Mammary epithelial cell (primary cell): ENCODE measurements at places on chromosomes 4 and X.
A peak's percentile ranks its signal among the peaks of the same experiment; 100 is the strongest.

GRCh38 chr4:8709729-8710360 lies 117.3 kb downstream of the CPZ start:
- DNase-seq: no peak

DNA sequence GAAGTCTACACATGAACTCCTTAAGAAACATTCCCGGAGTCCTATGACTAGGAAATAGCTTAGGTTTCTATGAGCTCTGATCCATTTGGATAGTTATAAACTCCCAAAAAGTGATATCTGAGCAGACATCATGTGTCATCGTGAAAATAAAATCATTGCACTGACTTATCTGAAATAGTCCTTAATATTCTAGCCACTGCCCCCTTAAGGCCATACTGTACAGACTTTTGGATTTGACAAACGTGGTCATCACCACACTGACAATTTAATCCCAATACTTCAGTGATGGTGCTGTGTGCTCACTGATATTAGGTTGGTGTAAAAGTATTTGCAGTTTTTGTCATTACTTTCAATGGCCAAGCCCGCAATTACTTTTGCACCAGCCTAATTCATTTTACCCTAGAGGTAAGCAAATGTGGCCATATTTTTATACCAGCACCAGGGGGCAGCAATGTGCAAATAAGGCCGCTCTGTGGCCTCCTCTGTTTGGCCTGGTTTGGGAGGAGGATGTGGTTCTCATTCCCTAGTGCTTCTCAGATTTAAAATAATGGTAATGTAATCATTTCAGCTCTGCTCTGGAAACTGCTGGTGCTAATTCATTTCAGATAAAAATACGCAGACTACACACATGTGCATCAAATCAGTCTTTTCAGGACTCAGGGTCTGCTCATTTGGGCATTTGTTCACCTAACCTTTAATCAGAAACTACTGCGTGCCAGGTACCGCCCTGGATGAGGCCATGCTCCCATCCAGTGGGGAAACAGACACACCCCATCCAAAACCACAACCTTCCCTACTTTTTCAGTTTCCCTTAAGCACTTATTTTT lies 196.4 kb upstream of the C1QTNF7 start:
- peak; percentile 68 for DNase-seq

- no peak for DNase-seq
Observed at GRCh38 chr4:140603286-140603685, 34.5 kb upstream of the UCP1 start.

DNA sequence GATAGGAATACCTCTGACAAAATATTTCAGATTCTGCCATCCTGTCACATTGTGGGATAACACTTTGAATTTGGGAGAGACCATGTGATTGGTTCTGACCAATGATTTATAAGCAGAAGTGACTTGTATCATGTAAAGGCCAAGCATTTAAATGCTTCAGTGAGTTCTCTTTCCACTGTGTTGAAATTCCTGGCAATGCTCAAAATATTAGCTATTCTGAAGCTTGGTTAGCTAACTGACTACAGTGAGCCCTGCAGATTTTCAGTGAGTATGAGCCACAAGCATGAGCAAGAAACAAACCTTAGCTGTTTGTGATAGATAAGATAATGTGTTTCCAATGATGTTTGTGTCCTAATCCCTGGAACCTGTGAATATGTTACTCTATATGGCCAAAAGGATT lies 562.8 kb upstream of the AADAT start:
- no peak for DNase-seq

GRCh38 chr4:125703443-125703842 lies 388.7 kb downstream of the FAT4 start:
- peak; percentile 21 for DNase-seq

DNA sequence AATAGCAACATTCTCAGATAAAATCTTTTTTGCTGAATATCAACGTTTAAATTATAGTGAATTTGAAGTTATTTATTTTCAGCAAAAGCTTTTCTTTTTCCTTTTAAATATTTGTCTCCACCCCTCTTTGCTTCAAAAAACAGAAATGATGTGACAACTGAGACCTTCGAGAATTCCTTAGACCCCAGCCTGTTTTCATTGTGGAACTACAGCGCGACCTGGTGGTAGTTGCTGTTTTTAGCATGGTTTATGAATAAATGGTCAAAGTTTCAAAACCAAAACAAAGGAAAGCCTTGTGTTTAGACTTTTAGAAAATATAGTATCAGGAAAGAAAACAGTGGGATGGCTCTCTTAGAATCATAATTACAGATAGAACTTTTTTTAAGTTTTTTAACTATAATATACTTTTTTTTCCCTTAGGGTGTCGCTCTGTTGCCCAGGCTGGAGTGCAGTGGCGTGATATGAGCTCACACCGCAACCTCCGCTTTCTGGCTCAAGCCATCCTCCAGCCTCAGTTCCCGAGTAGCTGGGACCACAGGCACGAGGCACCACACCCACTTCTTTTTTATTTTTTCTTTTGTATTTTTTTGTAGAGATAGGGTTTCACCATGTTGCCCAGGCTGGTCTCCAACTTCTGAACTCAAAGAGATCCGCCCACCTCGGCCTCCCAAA lies 26.8 kb upstream of the TMEM184C start:
- DNase-seq: peak; percentile 34

DNA sequence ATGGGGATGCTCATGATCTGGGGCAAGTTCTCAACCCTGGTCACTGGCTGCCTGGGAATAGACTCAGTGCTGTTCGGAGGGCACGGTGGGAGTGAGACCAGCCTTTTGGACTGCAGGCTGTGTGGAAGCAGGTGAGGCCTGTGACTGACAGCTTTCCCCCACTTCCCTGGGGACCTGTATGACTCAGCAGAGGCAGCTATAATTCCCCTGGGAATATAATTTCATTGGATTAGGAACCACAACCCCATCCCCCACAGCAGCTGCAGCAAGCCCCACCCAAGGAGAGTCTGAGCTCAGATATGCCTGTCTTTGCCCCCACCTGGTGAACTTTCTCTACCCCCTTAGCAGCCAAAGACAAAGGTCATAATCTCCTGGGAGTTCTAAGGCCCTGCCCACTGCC lies 408.6 kb downstream of the PPP3CA start:
- no peak for DNase-seq

GRCh38 chrX:118853596-118853995 lies 30.0 kb downstream of the ZCCHC12 start:
- no peak for DNase-seq

- no peak for DNase-seq
Observed at GRCh38 chrX:2228536-2228935, 272.2 kb downstream of the DHRSX start.

DNA sequence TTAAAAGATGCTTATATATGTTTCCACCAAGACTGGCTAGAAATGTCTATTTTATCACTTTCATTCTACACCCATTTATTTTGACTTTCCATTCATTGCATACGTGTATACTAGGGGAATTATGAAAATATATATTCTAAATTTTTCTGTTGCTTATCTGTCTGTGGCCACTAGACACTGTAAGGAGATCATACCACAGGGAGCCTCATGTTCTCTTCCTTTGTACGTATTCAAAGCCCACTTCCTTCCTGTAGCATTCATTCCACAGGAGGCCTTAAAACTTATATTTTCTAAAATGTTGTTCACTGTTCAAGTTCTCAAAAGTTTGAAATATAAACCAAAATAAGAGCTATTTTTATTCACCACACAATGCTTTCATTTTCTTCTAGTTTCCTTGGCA lies 1848.9 kb upstream of the TENM3 start:
- no peak for DNase-seq

- DNase-seq: no peak
Observed at GRCh38 chrX:47187106-47187677, 6.4 kb upstream of the UBA1 start.

DNA sequence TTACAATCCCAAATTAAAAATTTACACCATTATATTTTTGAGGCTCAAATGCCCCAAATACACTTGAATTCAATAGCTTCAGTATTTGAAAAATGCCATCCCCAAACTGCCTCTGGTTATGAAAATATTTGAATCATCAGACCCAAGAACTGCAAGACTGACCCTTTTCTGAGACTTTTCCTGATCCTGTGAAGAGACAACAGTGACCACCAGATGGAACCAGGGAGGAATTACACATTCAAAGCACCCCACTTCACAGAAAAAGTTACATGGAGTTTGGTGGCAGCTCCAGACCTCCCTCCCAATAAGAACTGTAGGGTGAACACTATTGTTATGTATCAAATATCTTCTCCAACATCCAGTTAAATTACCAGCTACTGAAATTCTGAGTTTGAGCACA lies 44.0 kb upstream of the SCD5 start:
- no peak for DNase-seq

DNA sequence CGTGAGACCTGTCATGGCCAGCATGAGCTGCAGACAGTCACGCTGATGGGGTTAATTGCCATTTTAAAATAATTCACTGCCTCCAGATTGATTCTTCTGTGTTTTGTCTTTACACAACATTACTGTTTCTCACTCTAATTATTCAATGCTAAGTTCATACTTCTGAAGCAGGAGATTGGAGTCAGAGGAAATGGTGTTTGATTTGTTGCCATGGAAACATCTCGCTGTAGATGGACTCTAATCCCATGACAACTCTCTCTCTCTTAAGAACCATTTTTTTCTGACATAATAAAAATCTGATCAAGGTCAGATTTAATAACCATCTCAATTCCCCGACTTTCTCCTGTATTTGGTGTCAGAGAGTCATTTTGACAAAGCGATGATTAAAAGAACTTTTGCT lies 209.0 kb downstream of the IDS start:
- no peak for DNase-seq

DNA sequence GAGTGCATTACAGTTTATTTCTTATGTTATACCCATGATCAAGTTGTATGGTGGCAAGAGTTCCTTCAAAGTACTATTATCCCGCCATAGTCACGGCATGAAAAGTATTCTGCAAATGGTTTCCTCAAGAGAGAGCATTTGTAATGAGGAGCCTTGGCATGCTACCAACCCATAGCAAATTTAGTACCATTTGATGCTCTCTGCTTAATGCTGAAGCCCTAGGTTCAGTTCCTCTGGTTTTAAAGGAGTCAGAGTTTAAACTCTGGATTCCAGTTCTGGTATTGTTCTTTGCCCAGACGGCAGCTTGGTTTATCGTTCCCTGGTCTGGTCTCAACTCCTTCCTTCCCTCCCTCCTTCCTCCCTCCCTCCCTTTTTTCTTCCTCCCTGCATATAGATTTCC lies 371.3 kb downstream of the BMPR1B start:
- DNase-seq: no peak

DNA sequence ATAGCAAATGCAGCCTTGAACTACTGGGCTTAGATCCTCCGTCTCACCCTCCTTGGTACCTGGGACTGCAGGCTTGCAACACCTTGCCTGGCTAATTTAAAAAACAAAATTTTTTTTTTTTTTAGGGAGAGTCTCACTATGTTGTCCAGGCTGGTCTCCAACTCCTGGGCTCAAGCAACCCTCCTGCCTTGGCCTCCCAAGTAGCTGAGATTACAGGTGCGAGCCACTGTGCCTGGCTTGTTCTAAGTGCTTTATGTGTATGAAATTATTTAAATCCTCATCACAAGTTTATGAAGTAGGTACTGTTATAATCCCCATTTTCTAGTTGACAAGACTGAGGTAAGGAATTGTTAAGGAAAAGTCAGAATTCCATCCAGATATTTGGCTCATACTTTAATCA lies 43.0 kb downstream of the CLCN3 start:
- no peak for DNase-seq

DNA sequence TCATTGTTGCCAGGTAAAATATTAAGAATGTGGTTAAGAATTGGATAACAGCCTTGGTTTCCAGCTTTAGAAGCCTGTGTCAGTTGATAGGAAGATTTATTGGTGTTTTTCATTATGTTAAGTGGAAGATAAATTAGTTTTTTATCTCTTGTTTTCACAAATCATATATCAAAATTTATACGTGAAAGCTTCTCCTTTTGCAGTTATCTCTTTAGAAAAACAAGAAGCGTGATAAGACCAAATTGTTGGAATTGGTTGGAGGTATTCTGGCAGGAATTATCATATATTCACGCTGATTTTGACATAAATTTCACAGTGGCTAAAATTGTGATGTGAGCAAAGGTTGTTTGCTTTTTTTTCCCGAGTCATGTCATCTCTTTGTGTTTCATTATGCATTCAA lies 90.6 kb downstream of the FRMPD4 start:
- no peak for DNase-seq

- DNase-seq: no peak
Observed at GRCh38 chr4:162347156-162347841, 183.5 kb upstream of the FSTL5 start.

GRCh38 chrX:120726294-120726693 lies 96.4 kb upstream of the C1GALT1C1 start:
- DNase-seq: no peak

DNA sequence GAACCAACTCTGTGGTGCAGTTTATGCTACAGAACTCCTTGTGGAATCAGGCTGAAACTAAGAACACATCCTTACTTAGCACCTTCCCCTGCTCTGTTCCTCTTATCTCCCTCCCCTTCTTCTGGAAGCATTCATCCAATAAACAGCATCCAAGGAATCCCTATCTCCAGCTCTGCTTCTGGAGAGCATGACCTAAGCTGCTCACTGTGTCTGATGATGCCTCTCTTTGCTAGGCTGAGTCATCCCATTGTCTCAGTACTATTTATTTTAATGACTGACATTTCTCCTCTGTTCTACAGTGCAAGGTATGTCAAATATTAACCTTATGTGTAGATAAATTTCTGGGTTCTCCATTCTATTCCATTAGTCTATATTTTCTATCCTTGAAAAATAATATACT lies 71.2 kb downstream of the BEND2 start:
- DNase-seq: no peak

DNA sequence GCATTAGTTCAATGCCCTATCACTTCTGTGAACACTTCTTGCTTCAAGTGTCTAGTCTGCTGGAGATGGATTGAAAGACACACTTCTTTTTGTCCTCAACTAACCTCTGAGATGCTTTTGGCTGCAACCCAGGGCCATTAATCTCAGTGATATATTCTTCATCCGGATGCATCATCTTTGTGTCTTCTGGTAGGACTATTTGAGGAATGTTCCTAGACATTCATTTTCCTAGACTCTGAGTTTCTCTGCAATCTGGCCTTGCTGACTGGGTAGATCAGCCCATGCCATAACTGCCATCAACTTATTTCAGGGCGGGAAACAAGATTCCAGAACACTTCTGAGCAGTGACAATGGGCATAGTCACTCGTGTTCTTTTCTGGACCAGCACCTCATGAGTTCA lies 329.4 kb downstream of the PDGFC start:
- no peak for DNase-seq

- DNase-seq: no peak
Observed at GRCh38 chr4:158164768-158165213, 8.0 kb downstream of the GASK1B start.
